MM.1S (cell line): ENCODE measurements at places on chromosomes 5 and 9.

GRCh38 chr9:129487658-129488483 lies 133.0 kb downstream of the C9orf50 start:
- no peak for DNase-seq

DNA sequence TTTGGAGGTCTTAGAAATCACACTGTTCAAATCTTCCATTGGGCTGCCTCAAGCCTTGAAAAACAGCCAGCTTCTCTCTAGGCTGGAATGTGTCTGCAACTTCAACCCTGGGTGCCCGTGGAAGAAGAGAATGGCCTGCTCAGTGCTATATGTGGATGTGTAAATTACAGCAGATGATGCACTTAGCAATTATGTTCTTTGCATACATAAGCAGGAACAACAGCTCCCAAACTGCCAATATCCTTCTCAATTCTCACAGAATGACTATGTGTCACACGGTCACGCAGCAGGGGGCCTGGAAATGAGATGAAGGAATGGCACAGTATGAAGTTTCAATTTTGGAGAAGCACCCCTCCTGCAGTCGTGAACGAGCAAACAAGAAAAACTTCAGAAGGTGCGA lies 175.2 kb upstream of the SMARCA2 start:
- no peak for DNase-seq

DNA sequence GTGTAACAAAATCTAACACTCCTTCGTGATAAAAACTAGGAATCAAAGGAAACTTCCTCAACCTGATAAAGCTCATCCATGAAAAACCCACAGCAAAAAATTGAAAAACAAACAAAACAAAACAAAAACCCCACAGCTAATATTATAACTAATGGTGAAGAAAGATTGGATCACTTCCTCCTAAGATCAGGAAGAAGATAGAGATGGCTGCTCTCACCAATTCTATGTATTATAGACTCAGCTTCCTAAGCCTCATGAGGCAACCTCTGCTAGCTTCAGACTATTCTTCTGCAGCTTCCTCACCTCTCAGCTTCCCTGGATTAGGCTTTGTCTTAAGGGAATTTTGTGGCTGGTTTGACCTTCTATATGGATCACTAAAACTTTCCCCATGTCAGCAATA lies 40.1 kb downstream of the PHAX start:
- no peak for DNase-seq

- no peak for DNase-seq
These were observed 158.6 kb downstream of the FAM114A2 start for GRCh38 chr5:153880106-153880505.

GRCh38 chr9:104074876-104075275 lies 19.2 kb upstream of the SMC2 start:
- DNase-seq, result no peak

DNA sequence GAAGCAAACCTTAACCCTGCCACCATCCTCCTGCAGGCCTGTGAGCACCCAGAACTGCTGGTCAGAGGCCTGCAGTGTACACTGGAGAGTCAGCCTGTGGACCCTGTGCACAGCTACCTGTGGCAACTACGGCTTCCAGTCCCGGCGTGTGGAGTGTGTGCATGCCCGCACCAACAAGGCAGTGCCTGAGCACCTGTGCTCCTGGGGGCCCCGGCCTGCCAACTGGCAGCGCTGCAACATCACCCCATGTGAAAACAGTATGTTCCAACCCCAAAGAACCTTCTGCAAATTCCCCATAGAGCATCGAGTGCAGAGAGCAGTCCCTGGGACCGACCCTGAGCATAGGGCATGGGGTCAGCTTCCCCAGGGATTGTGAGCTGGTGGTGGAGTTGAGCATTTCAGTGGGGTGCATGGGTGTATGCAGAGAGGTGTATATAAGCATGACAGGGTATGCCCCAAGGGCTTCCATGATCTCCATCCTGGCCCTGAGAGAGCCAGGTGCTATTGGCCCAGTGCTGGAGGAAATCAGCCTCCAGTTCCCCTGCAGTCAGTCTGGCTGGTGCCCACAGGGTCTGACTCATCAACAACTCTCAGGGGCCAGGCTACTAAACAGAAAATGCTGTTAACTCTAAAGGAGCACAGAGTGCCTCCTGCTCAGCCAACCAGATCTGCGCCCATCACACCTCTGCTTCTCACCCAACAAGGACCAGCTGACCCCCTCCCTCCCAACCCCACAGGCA lies 126.2 kb downstream of the SAXO1 start:
- DNase-seq, result no peak

- no peak for DNase-seq
These were observed 21.9 kb downstream of the ARHGEF37 start for GRCh38 chr5:149603210-149603609.

GRCh38 chr9:125238127-125238914 lies 2.8 kb downstream of the HSPA5 start:
- no peak for DNase-seq

- no peak for DNase-seq
These were observed 64.6 kb upstream of the CAST start for GRCh38 chr5:96597438-96598020.

DNA sequence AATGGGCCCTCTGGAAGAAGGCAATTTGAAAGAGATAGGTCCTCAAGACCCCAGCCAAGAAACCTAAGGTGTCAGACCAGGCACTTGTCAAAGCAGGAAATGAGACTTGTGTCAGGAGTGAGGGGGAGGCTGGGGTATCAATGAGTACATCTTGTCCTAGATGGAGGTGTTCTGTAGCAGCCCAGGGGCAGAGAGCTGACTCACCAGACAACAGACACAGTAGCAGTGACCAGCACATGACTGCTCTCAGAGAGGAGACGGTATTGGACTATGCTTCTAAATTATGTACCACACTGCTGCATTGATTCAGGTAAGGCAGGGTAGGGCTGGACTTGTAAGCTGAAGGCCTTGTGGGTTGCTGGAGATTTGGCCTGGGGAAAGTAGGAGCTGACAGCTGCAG lies 551.2 kb upstream of the KLF4 start:
- DNase-seq, result no peak
